ENCODE measurements at places on chromosomes 5 and 9.

- DNase-seq = no peak
Observed at GRCh38 chr5:150661821-150662596, 958 bp downstream of the MYOZ3 start.

DNA sequence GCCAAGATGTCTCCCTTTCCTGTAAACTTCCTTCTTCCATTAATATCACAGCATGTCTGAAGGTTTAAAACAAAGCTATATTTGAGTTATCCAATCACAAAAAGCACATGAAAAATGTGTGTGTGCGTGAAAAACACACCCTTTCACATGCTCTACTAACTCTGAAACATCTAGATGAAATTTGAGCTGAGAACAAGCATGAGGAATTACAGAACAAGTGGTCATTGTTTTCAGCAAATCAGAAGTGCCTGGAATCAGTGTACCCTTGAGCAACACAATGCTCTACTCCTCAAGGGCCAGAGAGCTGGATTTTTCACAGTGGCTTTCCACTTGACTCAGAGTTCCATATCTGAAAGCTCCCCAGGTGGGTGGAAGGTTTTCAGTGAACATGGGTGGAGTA is 255.9 kb downstream of the PSAT1 start:
- no peak for DNase-seq

DNA sequence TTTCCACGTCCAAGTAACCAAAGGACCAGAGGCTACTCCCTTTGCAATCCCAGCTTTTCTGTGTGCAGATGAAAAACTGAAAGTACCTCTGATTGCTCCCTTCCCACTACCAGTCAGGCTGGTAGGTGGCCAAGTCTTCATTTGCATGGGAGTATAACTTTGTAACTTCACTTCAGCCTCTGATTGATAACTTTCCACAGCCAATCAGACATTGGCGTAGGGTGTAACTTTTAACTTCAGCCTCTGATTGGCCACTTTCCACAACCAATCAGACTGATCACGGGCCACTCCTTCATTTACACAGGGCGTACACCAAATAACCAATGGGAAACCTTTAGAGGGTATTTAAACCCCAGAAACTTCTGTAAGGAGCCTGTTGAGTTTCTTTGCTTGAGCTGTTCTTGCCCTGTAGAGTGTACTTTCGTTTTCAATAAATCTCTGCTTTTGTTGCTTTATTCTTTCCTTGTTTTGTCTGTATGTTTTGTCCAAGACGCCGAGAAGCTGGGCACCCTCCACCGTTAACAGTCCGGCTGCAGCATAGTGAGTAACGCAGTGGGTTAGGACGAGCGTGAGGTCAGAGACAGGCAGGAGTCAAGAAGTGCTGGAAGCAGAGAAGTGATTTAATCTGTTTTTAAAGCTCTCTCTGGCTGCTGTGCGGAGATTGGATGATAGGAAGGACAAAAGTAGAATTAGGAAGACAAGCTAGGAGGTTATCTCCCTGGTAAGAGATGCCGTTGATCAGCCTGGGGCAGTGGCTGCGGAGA is 3.5 kb upstream of the EXOSC2 start:
- DNase-seq = peak; percentile 86

GRCh38 chr5:146340260-146341081 is 1.8 kb downstream of the POU4F3 start:
- peak; percentile 22 for DNase-seq

All from fibroblast of skin of left quadriceps (primary cell).